ENCODE measurements at places on chromosomes 5 and 9. TPM values are rescaled to one million over a fixed set of nuclear protein-coding genes. Genes with fewer than 3 reads are reported as not detected.

IL12B gene
- total RNA-seq, result not detected

DNA sequence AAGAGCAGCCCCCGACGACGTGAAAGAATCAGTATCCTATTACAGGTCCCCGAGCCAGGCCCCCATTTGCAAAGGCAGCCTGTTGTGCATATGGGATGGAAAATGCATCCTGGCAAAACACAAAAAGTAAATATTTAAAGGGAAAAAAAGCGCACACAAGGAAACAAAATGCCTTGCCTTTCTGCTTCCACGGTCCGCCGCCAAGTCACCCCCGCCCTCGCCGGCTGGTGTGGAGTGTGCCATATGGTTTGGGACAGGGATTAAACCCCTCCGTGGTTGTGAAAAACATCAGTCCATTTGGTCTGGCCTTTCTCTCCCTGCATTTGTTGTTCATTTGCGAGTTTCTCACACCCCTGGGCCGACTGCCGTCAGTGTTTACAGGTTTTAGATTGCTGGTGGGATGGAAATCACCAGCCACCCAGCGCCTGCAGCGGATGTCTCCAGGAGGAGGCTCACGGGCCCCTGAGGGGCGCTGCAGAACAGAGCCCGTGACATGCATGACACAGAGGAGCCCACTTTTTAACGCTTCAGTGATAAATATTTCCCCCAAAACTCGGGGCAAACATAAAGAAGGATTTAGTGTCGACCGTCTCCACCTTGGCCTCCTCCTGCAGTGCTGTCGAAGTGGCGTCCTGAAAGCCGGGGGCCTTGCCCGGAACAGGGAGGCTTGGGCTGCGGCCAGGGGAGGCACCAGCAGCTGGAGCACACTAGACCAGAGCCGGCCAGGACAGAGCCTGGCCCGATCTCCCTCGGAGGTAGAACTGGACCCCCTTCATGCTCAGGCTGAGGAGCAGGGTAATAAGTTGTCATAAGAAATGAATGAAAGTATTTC lies 161.5 kb downstream of the HSD17B3 start:
- DNase-seq, result no peak

GRCh38 chr9:75604661-75605060 lies 285.8 kb upstream of the PCSK5 start:
- DNase-seq, result no peak

SMIM33 gene
- total RNA-seq, result not detected

DNA sequence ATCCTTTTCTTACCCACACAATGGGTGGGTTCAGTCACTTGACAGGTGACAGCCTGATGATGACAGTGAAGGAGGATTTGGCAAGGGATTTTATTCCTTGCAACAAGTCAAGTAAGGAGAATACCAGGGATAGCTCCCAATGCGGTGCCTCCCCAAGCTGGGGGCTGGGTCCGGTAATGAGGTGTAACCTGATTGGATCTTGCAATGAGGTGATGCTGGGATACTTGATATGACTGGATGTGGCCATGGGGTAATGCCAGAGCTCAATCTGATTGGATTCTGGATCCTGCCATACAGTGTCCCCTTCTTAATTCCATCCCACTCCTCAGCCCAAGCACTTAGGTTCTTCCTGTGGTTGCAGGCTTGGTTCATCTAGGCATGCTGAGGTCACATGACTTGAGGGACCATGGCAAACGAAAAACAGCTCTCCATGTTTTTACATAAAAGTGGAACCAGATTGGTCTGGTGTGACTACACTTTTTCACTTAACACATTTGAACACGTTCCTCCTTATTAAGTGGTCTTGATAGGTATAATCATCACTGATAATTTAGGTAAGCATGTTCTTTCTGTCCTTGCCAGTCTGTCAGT lies 181.1 kb downstream of the PDZD2 start:
- no peak for DNase-seq

DNA sequence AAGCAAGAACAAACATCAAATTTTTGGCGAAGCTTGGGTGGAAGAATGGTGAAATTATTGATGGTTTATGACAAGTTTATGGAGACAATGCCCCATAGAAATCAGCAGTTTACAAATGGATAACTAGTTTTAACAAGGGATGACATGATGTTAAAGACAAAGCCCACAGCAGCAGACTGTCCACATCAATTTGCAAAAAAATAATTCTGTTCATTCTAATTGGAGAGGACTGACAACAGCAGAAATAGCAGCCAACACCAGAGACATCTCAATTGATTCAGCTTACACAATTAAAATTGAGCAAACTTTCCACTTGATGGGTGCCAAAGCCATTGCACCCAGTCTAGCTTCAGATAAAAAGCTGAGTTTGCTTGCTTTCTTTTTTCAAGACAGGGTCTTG lies 82.7 kb upstream of the STK32A start:
- no peak for DNase-seq

MRPS27 gene
- 41.1 TPM for total RNA-seq

- no peak for DNase-seq
These were observed 773.0 kb downstream of the MTRR start for GRCh38 chr5:8641786-8642505.

DNA sequence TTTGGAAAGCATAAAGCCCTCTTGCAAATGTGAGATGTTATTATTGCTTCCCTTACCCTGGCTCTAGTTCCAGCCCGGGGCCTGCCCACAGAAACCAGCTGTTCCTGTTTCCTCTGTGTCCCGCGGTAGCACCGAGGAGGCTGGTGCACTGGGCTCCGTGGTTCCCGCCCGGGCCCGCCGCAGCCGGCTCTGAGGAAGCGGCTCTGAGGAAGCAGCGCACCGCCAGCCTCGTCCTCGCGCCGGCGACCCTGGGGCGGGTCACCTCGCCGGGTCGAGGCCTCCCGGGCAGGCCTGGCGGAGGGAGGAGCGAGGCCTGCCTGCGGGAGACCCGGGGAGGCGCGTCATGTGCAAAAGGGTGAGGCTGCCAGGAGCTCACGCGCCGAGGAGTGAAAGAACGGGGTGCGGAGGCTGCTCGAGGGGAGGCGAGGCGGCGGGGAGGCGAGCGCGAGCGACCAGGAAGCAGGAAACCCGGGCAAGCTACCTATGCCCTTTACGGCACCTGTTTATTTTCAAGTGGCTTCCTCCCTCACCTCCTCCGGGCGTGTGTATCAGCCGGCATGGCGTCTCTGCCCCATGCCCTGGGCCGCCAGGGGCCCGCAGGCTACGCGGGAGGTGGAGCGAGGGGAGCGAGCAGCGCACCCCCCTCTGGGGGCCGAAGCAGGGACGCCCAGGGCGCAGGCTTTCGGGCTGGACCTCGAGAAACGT lies 61.3 kb upstream of the MEGF10 start:
- DNase-seq, result peak; percentile 90

RNF183 gene
- total RNA-seq, result not detected

DNA sequence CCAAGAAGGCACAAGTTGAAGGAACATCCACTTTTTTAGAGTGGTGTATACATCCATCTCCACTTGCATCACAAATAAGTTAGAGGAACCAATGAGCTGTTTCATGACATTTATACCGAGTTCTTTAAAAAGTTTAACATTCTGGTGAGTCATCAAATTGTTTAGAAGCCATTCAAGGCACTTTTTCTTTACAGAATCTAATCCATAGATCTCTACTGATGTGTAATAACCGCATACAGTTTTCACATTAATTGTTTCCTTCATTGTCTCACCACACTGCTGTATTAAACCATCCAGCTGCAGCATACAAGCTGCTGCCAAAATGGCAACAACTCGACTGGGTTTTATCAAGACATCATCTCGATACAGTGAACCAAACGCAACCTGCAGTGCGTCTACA lies 744 bp downstream of the GMCL2 start:
- DNase-seq, result no peak

DNA sequence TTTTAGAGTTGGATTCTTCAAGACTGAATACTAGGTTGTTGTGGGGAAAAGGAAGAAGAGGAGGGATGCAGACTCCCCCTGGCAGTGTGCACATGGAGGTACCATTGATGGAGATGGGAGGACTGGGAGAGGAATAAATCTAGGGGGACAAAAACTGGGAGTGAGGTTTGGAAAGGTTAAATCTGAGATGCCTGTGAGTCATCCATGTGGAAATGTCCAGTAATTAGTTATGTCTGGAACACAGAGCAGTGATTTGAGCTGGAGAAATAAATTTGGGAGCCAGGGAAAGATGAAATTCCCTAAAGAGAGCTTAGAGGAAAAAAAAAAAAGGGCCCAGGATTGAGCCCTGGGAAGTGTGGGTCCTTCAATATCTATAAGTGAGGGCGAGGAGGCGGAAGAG lies 8.0 kb upstream of the CCIN start:
- DNase-seq, result no peak

SH3RF2 gene
- 1.6 TPM for total RNA-seq

- no peak for DNase-seq
These were observed 123.2 kb downstream of the MYO10 start for GRCh38 chr5:16812911-16813310.
